ENCODE measurements at places on chromosomes 5 and 9. TPM values are rescaled to one million over a fixed set of nuclear protein-coding genes. Genes with fewer than 3 reads are reported as not detected.

- H3K27me3 ChIP-seq, result no peaks in the 10 kb centered on the region
- peak; percentile 79 for DNase-seq
Observed at GRCh38 chr9:12774861-12775678, at the start of gene LURAP1L. Gene LURAP1L, plus strand, starts transcription at chr9:12775020. Its CDS starts 696 bp downstream, at chr9:12775716.

- no peaks in the 10 kb centered on the region for H3K27me3 ChIP-seq
- H3K36me3 ChIP-seq, result no peaks in the 10 kb centered on the region
- no peak overlapping the region for H3K27ac ChIP-seq
- H3K4me1 ChIP-seq, result no peaks in the 10 kb centered on the region
- no peak for DNase-seq
Observed at GRCh38 chr9:87545858-87546257, 48.2 kb downstream of the DAPK1 start.

- H3K4me3 ChIP-seq, result no peak overlapping the region
- H3K4me1 ChIP-seq, result no peaks in the 10 kb centered on the region
- H3K27me3 ChIP-seq, result no peaks in the 10 kb centered on the region
- no peak for DNase-seq
Observed at GRCh38 chr9:79555474-79556089, 16.2 kb upstream of the TLE4 start.

DNA sequence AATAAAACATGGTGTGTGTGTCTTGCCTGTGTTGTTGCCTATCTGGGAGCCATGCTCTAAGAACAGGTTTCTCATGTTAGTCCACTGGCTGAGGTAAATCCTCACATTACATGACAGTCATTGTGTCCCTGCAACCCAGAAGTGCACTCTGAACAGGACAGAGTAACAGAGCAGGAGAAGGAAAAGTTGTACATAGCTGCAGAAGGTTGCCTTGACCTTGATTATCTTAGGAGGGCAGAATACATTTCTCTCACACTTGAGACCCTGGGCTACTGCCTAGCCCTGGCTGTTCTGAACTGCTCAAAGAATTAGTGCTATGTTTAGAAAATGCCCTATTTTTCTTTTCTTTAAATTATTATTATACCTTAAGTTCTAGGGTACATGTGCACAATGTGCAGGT lies 16.9 kb downstream of the ZNF189 start:
- no peaks in the 10 kb centered on the region for H3K27me3 ChIP-seq
- H3K36me3 ChIP-seq, result no peaks in the 10 kb centered on the region
- no peak for DNase-seq
- H3K4me1 ChIP-seq, result peaks cover 8% of the 10 kb centered on the region

The REEP2 gene
- total RNA-seq, result 3.9 TPM

The PDE6A gene
- total RNA-seq, result 1.3 TPM

The GFI1B gene
- not detected for total RNA-seq

- no peak overlapping the region for H3K4me3 ChIP-seq
- no peak overlapping the region for H3K27ac ChIP-seq
- H3K27me3 ChIP-seq, result no peaks in the 10 kb centered on the region
- H3K4me1 ChIP-seq, result no peaks in the 10 kb centered on the region
Observed at GRCh38 chr9:76592974-76593347, 134.0 kb downstream of the GCNT1 start.

GRCh38 chr5:65204966-65205365 lies 276.8 kb downstream of the ADAMTS6 start:
- no peak for DNase-seq
- no peaks in the 10 kb centered on the region for H3K27me3 ChIP-seq
- H3K4me1 ChIP-seq, result no peaks in the 10 kb centered on the region
- H3K4me3 ChIP-seq, result no peak overlapping the region

The NR5A1 gene
- 199 TPM for total RNA-seq

DNA sequence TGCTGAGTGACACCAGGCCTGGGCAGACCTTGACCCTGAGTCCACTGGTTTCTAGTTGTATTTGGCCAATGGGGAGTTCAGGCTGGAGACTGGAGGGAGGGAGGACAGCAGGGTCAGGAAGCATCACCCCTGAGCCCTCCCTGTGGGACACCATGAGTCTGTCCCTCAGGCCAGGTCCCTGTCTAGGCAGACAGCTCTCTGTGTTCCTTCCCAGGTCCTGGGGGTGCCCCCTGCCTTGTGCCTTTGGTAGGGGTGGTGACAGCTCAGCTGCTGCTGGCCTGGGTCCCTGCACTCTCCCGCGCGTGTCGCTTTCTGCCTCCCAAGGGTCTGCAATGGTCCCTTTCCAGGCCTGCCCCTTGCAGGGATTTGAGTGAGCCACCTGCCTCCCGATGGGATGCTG lies 125.5 kb downstream of the OLFM1 start:
- no peak overlapping the region for H3K27ac ChIP-seq
- no peak for DNase-seq
- H3K4me1 ChIP-seq, result peaks cover 4% of the 10 kb centered on the region
- H3K27me3 ChIP-seq, result peaks cover 3% of the 10 kb centered on the region

GRCh38 chr9:16475996-16476395 lies 394.5 kb downstream of the BNC2 start:
- H3K27ac ChIP-seq, result no peak overlapping the region
- no peaks in the 10 kb centered on the region for H3K27me3 ChIP-seq
- no peaks in the 10 kb centered on the region for H3K4me1 ChIP-seq
- H3K36me3 ChIP-seq, result no peaks in the 10 kb centered on the region
- no peak overlapping the region for H3K4me3 ChIP-seq

Data from adrenal gland (tissue), 19 donors.